GM13977 (cell line): ENCODE measurements at places on chromosomes 4 and X.

DNA sequence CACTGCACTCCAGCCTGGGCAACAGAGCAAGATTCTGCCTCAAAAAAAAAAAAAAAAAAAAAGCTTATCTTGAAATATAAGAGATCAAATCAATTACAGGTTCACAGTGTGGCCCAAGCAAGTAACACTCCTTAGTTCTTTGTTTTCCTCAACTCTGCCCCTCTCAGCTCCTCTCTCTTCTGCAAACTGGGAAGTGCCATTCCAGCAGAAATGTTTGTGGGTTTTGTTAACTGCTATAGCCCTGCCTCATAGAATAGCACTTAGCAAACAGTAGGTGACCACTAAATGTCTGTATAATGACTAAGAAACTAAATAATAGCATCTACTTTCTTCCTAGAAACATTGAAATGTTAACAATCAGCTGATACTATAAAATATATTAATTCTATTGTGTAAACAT, 160.0 kb upstream of the NAP1L5 start:
- DNase-seq, result no peak

DNA sequence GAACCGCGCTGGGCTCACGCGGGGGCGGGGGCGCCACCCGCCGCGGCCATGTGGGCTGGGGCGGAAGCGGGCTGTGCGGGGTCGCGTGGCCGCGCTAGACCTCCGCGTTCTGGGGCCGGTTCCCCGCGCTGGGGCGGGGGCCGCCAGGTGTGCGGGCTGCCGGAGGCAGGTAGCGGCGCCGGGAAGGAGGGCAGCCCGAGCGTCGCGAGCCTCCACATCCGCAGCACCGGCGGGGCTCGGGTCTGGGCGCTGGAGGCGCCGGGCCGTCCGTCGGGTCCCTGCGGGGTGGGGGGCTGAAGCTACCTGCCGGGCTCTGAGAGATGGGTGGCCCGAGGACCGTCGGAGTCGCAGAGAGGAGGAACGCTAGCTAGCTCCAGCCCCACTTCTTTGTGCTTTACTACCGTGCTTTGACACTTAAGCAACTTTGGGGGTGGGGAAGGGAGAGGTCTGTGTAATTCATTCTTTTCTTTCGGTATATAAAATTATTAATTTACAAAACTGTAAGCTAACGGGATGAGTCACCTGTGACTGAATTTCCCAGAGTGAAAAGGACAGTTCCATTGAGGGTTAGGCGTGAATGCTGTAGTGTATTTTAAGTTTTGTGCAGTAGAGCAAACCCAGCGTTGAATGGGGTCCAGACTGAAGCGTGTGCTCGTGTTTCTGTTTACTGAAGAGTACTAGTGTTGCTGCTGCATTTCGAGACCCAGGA, 689 bp downstream of the METAP1 start:
- no peak for DNase-seq

GRCh38 chr4:24197955-24198354, 308.1 kb upstream of the PPARGC1A start:
- DNase-seq, result no peak

DNA sequence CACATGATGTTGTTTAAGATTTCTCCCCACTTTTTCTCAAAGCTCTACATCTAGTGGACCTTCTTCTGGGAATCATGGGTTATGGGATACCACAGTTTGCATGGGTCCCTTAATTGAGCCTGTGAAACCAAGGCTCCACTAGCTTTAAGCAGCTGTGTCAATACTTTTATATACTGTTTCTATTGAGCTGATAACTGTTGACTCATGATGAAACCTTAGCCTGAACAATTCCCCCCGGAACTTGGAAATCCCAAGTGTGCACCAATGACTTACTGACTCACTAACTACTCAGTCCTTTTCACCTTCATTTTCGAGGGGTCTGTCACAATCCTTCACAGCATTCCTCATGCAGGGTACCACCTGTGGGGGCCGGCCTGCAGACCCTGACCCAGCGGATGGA, 12.7 kb upstream of the SPIN4 start:
- DNase-seq, result no peak

DNA sequence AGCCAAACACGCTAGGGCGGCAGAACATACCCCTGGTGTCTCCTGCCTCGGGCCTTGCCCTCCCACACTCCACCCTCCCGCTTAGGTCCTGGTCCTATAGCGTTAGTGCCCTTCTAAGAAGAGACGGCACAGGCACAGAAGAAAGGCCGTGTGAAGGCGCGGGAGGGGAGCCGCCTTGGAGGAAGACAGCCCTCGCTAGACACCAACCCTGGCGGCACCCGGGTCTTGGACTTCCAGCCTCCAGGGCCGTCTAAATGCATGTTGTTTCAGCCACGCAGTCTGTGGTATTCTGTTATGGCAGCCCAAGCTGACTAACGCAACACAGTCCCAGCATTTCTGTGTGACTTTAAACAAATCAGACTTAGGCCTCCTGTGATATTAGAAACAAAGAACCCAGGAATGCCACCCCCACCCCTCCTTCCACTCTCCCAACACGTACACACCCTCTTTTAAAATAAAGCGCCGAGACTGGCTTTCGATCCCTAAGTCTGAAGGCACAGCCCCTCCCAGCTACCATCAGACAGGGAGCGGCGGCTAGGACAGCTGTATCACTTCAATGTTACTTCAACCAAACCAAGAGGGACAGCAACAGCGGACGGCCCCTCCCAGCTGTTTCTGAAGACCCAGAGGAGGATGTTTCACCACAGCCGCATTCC, 128.0 kb downstream of the AFAP1 start:
- DNase-seq, result no peak

DNA sequence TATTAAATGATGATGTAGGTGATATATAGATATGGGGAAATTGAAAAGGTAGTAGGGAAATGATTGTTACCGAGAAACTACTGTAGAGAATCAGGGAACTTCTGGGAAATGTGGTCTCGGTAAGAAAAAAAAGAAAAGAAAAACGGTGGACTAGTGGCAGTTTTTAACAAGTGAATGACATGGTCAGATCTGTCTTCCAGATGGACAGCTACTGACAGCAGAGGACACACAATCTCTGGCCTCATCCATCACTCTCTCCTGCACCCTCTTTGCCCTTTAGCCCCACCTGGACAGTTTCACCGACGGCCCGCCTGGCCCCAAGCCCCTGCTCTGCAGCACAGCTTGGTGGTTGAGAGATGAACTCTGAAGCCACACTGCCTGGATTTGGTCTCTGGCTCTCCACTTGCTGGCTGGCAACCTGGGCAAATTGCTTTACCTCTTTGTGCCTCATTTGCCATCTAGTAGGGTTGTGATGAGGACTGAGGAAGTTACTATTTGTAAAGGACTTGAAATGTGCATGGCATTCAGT, 23.4 kb downstream of the RBM47 start:
- no peak for DNase-seq

DNA sequence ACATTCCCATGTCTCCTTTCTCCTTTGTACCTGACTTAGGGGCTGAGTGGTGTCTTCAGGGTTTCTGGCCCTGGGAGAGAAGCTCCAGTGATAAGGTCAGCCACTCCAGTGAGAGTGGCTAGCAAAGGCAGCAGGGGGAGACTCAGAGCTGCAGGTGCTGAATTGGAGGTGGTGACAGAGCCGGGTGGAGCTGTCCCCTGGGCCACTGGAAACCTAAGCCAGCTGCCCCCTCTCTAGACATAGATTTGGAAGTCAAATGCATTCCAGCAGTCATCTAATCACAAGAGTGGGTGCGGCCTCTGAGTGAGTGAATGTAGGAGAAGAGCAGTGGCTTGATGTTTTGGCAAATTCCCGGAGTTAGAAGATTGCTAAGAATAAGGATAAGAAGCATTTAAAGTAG, 28.5 kb downstream of the TRIM2 start:
- no peak for DNase-seq

DNA sequence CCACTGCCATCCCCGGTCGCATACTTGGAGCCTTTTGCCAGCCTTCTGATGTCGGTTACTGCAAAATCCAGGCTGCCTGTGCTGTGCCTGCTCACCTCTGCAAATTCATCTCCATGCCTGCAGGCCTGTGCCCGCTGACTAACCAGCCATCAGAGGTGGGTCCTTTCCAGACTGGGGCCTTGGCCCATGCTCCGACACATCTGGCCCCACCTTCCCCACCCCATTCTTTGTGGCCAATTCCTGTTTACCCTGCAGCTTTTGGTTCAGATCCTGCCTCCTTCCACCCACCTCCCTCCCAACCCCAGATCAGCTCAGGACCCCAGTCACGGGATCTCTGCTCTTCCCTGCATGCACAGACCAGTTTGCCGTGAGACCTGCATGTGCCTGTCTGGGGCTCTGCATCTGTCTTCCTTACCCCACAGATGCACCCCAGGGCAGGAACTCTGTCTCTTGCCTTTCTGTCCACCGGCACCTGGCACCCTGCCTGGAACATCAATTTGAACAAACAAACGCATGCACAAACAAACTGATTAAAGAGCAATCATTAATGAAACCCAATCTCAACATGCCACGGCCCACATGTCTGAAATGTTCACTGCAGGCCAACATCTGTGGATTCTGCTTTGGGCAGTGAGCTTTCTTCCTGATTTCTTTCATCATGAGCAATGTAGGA, 112.8 kb upstream of the PSAPL1 start:
- DNase-seq, result no peak

DNA sequence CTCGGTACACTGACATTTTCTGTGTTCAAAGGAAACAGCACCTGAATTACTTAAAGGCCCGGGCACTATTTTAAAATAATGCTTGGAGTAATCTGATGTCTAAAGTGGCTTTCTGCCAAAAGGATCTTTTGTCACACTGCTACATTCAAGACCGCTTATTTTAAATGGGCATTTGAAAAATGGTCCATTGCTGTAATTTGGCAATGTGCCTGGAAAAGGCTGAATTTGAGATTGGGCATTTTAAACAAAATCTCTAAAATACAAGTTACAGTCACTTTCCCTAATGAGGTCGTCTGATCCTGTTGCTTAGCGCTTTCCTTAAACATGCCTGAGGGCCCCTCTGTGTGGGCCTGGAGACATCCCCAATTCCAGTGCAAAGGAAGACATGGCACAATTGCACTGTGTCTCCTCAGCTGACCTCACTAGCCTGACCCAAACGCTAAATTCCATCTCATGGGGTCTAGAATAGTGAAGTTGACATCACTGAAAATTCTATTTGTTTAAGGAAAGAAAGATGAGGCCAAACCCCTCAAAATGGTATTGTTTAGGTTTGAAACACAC, 214.2 kb downstream of the GPC3 start:
- DNase-seq, result no peak
